Activated T-helper 1 cell treated with Interleukin-2 at 50 U/mL for 16 hours (primary cell): ENCODE measurements at places on chromosomes 11 and 22.

DNA sequence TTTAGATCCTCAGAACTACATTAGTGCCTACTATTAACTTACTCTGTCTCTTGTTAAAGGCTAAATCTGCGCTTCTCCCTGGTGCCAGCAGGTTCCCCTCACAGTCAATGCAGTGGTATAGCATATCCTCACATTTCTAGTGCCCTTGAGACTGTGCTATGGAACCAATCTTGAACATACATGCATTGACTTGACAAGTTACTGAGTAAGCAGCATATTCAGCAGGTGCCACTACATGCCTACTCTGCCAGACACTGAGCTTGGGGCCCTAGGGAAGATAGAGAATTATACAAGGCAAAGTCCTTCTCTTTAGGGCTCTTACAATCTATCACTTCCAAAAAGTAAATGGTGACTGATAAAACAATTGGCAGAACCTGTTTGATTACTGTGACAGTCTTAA lies 3.2 kb downstream of the FUT4 start:
- DNase-seq, result no peak

DNA sequence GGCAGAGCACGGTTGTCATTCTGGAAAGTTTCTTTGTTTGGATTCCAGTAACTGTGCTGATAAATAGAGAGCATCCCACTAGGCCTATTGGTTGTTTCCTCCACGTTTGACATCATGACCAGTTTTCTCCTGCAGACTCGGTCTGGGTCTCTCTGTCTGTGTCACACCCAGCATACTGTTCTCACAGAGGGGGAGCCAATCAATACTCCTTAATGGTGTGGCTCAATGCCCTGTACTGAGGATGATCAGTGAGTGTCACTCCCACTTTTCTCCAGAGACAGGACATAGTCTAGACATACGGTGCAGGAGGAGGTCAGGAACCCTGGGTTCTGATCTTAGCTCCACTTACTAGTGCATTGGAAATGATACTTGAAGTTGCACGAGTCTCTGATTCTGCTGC lies 88.2 kb upstream of the BLID start:
- no peak for DNase-seq

- DNase-seq, result no peak
Observed at GRCh38 chr22:39169797-39170466, 17.5 kb upstream of the CBX7 start.

DNA sequence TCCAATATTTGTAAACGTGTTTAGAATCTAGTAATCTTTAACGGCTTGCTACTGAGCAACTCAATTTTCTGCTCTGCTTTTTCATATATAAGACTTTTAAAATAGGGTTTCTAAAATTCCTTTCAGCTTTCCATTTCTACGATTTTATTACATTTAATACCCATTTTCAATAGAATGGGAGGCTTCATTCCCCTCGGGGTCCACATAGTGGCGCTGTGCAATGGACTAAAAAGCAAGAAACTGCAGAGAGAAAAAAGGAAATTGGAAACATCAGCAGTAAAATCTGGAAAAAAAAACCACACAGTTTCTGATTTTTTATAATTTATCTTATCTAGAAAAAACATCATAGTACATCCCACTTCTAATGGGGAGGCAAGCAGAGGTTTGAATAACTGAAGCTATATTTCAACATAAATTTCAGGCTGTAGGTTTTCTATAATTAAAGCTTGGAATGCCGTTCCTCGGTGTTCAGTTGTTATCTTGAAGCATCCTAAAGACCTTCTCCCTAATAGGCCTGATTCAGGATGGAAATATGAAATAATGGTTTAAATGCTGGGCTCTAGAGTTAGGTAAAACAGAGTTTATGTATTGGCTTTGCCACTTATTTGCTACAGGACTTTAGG lies 18.7 kb upstream of the JHY start:
- no peak for DNase-seq

- no peak for DNase-seq
Observed at GRCh38 chr11:116651737-116652237, 121.0 kb downstream of the BUD13 start.

GRCh38 chr22:34622602-34623001 lies 443.4 kb upstream of the ISX start:
- no peak for DNase-seq

DNA sequence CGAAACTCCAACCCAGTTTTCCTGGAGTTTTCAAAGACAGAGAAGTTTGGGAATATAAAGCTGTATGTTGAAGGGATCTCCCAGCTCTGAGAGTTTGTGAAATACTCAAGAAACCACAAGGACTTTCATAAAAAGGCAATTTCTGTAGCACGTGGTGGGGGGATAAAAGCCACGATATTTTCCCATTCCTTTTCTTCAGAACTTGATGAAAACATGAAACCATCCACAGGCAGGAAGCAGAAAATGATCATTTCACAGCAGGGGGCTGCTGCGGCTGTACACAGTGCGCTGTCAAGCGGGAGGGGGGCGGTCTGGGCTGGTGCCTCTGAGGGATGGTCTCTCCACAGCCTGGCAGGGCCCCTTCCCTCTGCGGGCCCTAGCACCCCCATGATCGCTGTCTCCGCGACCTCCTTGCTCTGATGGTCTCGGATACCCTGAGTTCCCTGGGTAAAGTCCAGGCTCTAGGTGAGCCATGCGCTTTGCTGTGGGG lies 423.2 kb downstream of the MN1 start:
- DNase-seq, result no peak

DNA sequence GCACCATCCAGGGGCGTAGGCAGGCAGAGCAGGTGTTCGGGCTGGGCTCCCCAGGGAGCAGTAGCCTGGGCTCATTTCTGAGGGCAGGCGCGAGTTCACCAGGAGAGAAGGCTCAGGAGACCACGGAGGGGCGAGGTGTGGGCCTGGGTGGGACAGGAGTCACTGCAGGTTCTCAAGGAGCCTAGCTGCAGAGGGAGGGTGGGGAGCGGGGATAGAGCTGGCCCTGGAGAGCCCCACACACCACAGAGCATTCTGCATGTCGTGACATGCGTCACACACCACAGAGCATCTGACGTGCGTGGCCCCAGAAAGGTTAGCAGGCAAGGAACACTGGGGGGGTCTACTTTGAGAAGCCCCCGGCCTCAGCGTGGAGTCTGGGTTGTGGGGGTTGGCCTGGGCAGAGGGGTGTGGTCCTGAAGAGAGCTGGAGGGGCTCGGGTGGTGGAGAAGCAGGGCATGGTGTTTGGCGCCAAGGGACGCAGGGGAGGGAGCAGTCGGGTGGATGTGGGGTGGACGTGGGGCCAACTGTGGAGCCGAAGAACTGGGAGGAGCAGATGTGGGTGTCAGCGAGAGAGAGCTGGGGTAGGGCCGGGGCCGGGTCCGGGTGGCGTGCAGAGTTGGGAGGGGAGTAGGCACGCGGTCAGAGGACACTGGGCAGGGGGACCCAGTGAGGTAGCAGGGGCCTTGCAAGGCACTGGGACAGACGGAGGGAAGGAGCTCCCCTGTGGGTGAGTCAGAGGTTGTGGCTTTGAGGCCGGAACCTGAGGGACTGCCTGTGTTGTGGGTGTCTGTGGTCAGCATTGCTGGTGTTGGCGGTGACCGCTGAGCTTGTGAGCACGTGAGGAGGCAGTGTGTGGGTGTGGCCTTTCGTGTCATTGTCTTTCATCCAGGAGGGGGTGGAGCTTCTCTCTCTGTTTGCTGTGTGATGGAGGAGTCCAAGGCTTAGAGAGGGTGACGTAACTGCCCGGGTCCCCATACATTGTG lies 25.5 kb downstream of the CTTN start:
- no peak for DNase-seq

DNA sequence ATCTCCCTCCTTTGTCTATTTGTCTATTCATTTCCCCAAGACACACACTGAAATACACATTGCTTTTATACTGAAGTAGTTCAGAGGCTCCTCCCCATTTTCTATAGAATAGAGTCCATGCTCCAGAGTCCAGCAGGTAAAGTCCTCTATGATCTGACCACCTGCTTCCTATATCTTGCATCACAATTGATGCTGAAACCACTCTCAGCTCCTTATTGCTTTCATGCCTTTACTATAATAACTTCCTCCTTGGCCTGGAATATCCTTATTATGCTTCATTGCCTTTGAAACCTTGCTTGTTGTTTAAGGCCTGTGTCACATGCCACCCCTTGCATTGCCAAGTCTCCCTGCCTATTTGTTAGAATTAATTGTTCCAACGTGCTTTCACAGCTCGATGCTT lies 12.6 kb downstream of the OR6Q1 start:
- DNase-seq, result no peak

DNA sequence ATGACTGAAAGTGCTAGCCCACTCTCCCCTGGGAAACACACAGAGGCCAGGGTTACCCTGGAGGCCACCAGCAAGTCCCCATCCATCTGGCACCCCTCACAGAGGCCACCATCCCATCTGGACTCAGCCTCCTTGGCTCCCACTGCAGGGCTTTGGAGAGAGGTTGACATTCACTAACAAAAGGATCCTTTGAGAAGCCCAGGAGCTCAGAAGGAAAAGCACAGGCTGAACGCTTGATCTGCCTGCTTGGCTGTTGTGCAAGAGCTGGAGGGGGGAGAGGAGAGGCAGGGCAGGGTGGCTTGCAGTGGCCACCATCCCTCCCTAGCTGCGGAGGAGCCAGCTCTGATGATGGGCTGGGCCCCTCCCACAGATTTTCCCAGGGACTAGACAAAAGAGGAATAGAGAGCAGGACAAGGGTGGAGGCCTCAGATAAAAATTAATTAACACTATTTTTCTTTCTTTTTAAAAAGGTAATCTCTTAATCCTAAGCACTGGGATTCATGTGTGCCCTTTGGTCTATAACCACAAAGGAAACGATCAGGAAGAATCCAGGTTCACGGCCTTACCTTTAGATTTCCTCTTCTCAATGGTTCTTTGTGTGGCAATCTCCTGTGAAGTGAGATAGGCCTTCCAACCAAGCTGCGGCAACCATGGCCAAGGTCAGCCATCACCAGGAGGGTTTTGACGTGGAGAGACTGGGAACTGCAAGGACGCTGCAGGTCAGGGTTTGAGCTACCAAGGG lies 154.7 kb downstream of the BARX2 start:
- DNase-seq, result no peak

DNA sequence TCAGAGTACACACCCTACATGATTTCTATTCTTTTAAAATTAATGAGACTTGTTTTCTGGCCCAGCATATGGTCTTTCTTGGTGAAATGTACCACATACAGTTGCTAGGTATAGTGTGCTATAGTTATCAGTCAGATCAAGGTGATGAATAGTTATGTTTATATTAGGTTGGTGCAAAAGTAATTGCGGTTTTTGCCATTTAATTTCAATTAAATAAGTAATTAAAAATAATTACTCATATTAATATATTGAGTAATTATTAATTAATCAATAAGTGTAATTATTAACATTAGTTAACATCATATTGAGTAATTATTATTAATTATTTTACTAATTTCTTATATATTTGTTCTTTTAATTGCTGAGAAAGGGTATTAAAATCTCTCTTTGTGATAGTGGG lies 56.1 kb downstream of the MYEOV start:
- DNase-seq, result no peak
